Anterior cingulate cortex (tissue), 58 donors: ENCODE measurements at places on chromosomes 2 and 18.
A peak's percentile ranks its signal among the peaks of the same experiment; 100 is the strongest.

DNA sequence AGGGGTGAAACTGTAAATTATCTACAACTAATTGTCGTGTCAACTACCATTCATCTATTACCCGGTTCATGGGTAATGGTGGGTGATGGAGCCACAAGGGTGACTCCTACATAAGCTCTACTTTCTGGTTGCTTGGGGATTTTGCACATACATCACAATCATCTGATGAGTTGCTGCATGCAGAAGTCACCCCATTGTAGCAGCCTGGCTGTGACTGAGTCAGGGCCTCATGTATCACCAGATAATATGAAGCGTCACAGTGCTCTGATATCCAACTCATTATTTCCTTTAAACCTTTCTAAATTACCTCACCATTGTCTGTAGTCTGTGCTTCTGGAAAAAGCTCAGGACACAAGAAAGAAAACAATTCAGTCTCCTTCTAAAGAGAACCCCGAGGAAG is 32.4 kb upstream of the GORASP2 start:
- no peak for DNase-seq

DNA sequence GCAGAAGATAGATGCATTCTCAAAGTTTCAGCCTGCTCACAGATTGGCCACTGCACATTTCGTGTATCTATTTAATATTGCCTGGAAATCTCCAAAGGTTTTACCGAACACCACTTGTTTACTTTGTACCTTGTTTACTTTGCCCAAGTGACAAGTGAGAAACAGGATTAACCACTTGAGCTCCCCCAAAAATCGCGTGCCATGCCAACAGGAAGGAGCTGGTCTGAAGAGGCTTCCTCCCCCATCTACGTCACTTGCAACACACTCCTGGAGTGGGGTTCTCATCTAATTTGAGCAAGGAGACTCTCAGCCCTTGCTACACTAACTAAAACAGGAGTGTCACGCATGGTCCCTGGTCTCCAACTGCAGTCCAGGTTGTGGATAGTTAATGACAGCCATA is 212.5 kb upstream of the TMEM200C start:
- no peak for DNase-seq

DNA sequence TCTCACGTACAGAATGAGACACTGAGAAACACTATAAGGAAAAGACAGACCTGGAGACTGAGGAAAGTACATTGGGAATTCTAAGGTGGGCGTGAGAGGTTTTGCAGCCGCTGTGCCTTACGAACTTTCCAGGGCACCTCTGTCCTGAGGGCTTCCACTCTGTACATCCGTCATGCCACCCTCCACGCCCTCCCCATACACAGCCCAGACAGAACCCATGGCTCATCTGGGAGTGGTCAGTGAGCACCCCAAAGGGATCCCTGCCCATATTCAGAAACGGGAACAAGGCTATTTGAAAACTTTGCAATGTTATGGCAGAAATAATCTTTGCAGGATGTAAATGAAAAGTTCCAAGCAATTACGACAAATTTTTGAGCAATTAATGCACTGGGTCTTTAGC is 95.4 kb upstream of the ZNF532 start:
- DNase-seq: no peak

DNA sequence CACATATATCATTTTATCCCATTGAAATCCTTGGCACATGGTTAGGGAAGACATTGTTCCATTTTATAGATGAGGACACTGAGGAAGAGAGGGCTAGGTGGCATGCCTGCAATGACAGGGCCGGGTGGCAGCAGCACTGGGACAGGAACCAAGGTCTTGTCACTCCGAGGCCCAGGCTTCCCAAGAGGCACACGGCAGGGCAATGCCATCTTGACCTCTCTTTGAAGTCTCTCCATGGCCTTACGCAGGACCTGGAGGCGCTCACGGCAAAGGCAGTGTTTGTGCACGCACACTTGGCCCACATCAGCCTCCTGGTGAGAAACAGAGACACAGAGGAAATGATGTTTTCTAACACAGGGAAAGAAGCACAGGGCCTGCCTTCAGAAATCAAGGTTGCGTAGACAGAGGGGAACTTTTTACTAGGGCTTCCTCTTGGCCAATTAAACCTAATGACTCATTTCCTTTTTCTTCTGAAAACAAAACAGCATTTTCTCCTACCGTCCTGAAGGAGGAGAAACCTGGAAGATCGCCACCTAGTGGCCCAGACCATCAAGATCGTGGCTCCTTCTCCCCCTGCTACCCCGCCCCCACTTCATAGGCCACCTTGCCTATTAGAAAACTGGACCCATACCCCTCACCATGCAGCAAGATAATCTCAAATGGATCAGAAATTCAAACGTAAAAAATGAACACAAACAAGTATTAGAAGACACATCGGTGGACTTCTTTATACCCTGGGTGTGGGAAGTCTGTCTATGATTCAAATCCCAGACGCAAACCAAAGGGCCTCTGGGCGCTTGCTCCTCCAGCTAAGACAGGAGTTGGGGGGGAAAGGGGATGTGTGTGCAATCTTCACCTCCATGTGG is 74.6 kb upstream of the SP3 start:
- DNase-seq: peak; percentile 8

DNA sequence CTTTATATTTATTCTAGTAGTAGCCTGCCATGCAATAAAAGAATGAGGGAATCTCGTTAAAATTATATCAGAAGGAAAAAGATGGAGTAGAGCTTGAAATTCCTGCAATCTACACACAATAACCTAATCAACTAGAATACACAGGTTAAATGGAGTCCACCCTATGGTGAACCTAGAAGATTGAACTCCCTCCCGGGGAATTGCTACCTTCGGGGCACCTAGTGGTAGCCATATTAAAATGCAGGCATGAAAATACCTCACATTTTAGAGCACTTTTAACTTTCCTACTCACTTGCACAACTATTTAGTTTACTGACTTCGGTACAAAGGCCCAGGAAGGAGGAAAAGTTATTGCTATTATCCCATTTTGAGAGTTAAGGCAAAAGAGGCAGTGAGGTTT is 174.5 kb downstream of the SS18 start:
- DNase-seq: no peak

DNA sequence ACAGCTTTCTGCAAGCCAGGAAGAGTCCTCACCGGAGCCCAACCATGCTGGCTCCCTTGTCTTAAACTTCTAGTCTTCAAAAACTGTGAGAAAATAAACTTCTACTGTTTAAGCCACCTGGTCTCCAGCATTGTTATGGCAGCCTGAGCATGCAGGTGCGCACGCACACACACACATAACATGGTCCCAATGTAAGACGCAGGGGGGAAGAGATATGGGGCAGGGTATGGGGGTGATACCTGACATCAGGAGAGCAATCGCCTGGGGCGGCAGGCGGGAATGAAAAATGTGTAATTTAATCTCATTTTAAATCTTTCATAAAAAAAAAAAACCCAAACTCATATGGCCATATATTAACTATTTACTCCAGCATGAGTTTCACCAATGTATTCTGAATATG is 18.0 kb downstream of the HJURP start:
- no peak for DNase-seq

GRCh38 chr2:241257419-241258032 is 57.9 kb downstream of the HDLBP start:
- DNase-seq: no peak

DNA sequence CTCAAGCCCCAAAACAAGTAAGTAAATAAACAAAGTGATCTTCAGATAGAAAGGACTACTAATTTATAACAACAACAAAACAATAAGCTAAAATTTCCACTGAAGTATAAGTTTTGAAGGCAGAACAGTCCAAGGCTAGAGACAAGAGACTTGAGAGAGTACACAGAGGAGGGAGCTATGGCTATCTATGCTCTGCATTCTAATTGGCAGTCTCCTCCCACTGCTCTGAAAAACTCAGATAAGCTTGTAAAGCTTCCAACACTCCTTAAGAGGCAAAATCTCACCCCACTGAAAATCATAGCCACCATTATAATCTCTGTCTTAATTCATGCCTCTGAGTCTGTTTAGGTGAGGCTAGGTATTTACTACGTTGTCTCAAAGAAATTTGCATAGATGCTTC is 714.6 kb upstream of the LRATD1 start:
- DNase-seq: no peak

DNA sequence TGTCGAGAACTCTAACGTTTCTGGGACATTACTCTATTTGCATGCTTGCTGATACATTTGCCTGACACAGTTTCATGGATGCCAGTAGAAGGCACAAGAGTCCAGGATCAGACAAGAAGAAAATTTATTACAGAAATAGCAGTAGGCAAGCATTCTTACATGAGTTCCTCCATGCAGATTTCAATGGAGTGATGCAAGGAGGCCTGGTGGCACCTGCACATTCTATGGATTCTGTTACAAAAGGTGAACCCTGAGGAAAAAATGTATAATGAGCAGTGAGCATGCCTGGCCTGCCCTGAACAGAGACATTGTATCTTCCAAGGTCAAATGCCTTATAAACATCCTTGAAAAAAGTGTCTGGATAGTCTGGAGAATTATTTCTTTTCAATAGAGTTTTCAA is 142.9 kb downstream of the DSEL start:
- DNase-seq: no peak

DNA sequence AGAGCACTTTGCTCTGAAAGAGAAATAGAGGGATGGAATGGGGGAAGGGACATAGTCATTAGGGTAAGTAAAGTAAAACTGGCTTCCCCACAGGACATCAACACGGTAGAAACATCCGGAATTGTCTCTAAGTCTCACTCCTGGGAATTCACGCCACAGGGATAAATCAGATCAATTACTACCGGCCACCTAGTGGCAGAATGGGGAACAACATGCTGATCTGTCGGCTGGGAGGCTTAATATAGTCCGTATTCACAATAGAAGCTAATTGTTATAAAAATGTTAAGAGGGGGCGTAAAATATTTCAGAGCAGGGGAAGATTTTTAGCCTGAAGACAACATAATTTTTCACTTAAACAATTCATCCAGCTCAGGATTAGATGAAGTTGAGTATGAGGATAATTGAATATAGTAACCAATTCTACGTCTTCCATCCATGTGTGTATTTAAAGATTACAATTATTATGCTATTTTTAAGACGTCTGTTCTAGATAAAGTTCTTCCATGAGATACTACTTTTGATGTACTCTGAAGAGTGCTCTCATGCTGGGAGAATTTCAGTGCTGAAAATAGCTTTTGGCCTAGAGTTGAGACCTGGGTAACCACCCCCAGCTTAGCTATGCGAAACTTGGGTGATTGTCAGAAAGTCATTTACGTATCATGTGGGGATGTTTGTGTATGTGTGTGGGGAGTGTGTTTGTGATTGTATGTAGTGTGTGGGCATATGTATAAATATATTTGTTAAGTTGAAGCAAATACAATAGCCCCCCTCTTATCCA is 65.7 kb downstream of the LRRTM1 start:
- DNase-seq: no peak

GRCh38 chr2:142100970-142101369 is 29.8 kb downstream of the LRP1B start:
- no peak for DNase-seq

DNA sequence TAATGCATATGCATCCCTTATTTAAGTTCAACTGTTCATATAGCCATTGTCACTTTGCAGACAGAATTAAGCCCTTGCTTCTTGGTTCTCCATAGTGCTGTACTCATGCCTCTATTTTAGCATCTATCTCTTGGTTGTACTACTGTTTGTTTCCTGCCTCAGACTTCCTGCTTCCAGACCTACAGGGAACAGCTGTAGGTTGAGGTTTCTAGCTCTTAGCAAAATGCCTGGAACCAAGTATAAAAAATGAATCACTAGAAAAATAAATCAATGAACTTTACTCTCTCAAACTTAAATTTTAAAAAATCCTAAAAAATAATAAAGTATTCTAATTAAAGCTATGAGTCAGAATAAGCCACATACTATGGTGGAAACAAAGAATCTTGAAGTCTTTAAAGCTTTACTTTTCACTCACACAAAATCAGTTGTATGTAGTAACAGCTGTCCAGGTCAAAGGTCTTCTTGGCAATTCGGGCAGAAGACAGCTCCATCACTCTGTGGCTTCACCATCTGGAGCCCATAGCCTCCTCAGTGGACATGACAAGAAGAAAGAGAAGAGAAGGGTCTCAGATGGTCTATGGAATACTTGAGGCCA is 1228.1 kb upstream of the GYPC start:
- no peak for DNase-seq

DNA sequence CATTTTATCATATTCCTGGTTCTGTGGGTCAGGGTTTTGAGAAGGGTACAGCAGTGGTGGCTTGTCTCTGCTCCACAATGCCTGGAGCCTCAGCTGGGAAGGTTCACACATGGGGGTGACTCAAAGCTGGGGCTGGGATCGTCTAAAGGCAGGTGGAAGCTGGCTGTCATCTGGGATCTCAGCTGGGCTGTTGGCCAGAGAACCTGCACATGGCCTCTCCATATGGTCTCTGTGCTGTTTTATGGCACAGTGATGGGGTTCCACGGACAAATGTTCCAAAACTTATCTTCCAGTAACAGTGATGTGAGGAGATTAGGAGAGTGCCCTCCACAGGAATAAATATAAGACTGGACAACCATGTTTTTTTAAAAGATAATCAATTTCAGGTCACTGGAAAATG is 191.4 kb downstream of the SS18 start:
- no peak for DNase-seq

DNA sequence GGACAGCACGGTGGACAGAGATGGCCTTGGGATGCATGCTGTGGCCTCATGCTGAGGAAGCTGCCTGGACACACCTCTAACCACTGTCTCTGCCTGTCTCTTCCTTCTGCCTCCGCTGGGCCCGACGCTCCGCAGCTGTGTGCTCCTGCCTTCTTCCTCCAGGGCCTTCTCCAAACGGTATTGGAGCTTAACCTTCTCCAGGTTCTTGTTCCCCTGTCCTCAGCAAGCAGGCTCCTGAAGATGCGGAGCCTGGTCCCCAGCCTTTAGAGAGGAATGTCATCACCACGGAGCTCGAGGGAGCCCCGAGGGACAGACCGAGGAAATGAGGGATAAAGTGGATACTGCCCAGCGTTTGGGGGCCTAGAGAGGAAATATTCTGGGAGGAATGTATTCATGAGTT is 155.1 kb downstream of the DYSF start:
- DNase-seq: no peak

GRCh38 chr2:69641887-69642708 is 1.4 kb downstream of the AAK1 start:
- no peak for DNase-seq

DNA sequence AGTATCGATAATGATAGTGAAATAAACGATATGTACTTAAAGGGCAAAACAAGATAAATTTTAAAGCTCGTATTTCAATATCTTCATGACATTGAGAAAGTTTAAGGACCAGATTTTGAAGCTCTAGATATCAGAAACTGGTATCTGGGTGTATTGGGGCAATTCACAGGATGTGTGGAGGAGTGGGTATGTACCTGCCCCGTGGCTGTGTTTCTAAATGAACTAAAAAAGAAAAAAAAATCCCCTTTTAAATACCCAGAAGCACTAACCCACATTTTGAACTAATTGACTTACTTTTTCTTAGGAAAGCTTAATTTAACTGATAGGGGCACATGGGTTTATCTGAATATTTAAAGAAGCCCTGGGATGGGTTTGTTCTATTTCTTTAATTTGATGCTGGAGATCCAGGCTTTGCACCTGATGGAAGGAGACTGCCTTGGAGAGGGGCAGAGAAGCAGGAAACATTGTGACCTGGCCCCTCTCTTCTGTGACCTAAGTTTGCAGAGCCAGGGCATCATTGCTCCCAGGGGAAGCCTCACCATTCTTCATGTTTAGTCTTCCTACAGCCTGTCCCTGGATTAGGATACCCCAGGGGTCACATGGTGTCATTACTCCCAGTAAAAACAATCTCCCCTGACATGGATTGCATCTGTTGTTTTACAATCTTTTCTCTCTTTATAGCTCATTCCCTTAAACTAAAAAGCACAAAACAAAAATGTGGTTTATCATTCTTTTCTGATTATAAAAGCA is 7.6 kb upstream of the KCTD1 start:
- no peak for DNase-seq
